ENCODE measurements at places on chromosomes 7 and 10. TPM values are rescaled to one million over a fixed set of nuclear protein-coding genes. Genes with fewer than 3 reads are reported as not detected.

STAMBPL1 gene
- total RNA-seq: 1.8 TPM

OR6B1 gene
- not detected for total RNA-seq

CLEC2L gene
- not detected for total RNA-seq

LEP gene
- not detected for total RNA-seq

ERV3-1 gene
- 44.6 TPM for total RNA-seq

POU6F2 gene
- total RNA-seq: 0.29 TPM

NPY4R gene
- not detected for total RNA-seq

CPA4 gene
- total RNA-seq: not detected

FGFBP3 gene
- 0.38 TPM for total RNA-seq

WNT2 gene
- total RNA-seq: not detected

GRCh38 chr10:17001961-17002749 is 127.5 kb downstream of the CUBN start:
- DNase-seq: peak; percentile 35
- H3K36me3 ChIP-seq: no peaks in the 10 kb centered on the region
- peak overlapping the region; percentile 62 for H3K27ac ChIP-seq
- no peaks in the 10 kb centered on the region for H3K27me3 ChIP-seq

- H3K4me1 ChIP-seq: peaks cover 5% of the 10 kb centered on the region
- no peaks in the 10 kb centered on the region for H3K36me3 ChIP-seq
- H3K27ac ChIP-seq: no peak overlapping the region
- no peak overlapping the region for H3K4me3 ChIP-seq
These were observed 21.8 kb downstream of the MXI1 start for GRCh38 chr10:110229155-110229554.

DNA sequence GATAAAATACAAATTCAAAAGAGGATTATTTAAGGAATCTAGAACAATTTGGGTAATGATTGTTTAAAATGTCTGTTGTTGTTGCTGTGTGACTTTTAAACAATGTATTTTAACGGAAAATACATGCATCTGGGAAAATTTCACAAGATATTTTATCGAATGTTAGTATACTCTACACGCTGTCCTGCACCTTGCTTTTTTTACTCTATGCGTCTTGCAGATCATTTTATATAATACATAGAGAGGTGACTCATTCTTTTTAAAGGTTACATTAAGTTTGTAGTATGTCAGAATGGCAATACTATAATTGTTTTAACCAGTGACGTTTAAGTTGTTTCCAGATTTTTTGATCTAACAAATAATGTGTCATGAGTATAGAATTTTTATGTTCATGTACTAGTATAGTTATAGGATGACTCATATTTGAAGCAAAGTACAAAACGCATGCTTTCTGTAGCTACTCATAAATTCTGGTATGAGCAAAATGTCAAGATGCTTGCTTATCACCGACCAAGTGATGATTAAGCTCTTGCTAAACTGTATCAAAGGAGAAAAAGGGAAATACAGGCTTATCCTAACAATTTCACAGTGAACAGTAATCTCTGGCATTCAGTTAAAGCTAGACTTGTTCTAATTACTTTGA is 4.9 kb downstream of the DKK1 start:
- no peaks in the 10 kb centered on the region for H3K36me3 ChIP-seq
- H3K27ac ChIP-seq: peak overlapping the region; percentile 94
- no peaks in the 10 kb centered on the region for H3K27me3 ChIP-seq
- peak overlapping the region; percentile 98 for H3K4me3 ChIP-seq

DNA sequence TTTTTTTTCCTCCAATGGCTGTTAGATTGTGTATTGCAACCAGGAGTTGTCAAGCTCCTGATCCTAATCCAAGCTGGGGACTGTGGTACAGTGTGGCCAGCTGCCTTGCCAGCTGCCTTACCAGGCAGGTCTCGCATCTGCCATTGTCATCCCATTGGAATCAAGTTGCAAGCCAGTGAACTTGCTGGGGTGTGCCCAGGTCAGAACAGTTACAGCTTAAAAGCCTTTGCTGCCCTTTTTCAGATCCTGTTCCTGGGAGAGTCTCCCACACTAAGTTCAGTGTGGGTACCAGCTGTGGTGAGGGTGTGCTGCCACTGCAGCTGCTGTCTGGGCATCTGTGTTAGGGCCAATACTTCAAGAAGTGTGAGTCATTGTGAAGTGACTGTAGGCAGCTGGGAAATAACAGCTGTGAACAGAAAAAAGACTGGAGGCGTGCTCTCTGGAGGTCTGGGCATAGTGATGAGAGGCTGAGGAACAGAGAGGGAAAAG is 72.8 kb downstream of the CCNY start:
- no peaks in the 10 kb centered on the region for H3K36me3 ChIP-seq
- H3K27me3 ChIP-seq: no peaks in the 10 kb centered on the region
- H3K4me3 ChIP-seq: no peak overlapping the region
- peak overlapping the region; percentile 38 for H3K27ac ChIP-seq

DNA sequence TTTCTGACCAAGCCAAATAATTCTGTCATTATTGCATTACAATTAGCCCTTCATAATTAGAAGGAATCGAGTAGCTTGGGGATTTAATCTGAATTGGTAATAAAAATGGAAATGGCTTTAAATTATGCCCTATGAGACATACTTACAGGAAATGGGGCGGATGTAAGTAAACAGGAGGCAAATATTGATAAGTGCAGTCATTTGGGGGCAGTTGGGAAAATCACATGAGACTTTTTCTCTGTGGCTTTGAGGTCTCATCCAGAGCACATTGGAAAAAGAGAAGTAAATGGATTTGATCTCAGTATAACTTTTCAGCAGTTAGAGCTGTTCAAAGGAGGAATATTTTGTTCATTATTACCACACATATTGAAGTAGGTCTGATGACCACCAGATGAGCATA is 307.8 kb upstream of the POM121L12 start:
- H3K36me3 ChIP-seq: no peaks in the 10 kb centered on the region
- H3K4me1 ChIP-seq: peaks cover 10% of the 10 kb centered on the region
- H3K4me3 ChIP-seq: no peak overlapping the region
- no peak overlapping the region for H3K27ac ChIP-seq
- no peaks in the 10 kb centered on the region for H3K27me3 ChIP-seq

- no peaks in the 10 kb centered on the region for H3K27me3 ChIP-seq
- no peak overlapping the region for H3K27ac ChIP-seq
- H3K4me3 ChIP-seq: no peak overlapping the region
- H3K36me3 ChIP-seq: no peaks in the 10 kb centered on the region
- no peaks in the 10 kb centered on the region for H3K4me1 ChIP-seq
These were observed 1.9 kb upstream of the ASB15 start for GRCh38 chr7:123599766-123600165.

GRCh38 chr10:110171032-110171431 is 36.4 kb upstream of the MXI1 start:
- no peak overlapping the region for H3K4me3 ChIP-seq
- H3K27ac ChIP-seq: no peak overlapping the region
- DNase-seq: no peak

GRCh38 chr7:74606101-74606908 is 51.2 kb upstream of the GTF2I start:
- H3K4me1 ChIP-seq: peaks cover 10% of the 10 kb centered on the region
- DNase-seq: peak; percentile 24
- H3K4me3 ChIP-seq: peak overlapping the region; percentile 27
- H3K27ac ChIP-seq: no peak overlapping the region
- H3K27me3 ChIP-seq: no peaks in the 10 kb centered on the region
- no peaks in the 10 kb centered on the region for H3K36me3 ChIP-seq

GRCh38 chr7:134391223-134391622 is 67.7 kb downstream of the AKR1B1 start:
- H3K36me3 ChIP-seq: no peaks in the 10 kb centered on the region
- no peak overlapping the region for H3K4me3 ChIP-seq
- no peak overlapping the region for H3K27ac ChIP-seq
- no peak for DNase-seq
- no peaks in the 10 kb centered on the region for H3K27me3 ChIP-seq
- H3K4me1 ChIP-seq: no peaks in the 10 kb centered on the region

GRCh38 chr7:47433564-47433895 is 148.4 kb downstream of the TNS3 start:
- H3K4me3 ChIP-seq: no peak overlapping the region
- H3K4me1 ChIP-seq: peaks cover 6% of the 10 kb centered on the region
- H3K27me3 ChIP-seq: no peaks in the 10 kb centered on the region
- no peak overlapping the region for H3K27ac ChIP-seq
- DNase-seq: no peak
- H3K36me3 ChIP-seq: no peaks in the 10 kb centered on the region

GRCh38 chr7:125934955-125935354 is 1005.3 kb upstream of the POT1 start:
- no peaks in the 10 kb centered on the region for H3K27me3 ChIP-seq
- no peak overlapping the region for H3K27ac ChIP-seq
- H3K4me3 ChIP-seq: no peak overlapping the region
- no peaks in the 10 kb centered on the region for H3K4me1 ChIP-seq
- H3K36me3 ChIP-seq: no peaks in the 10 kb centered on the region

- H3K27ac ChIP-seq: no peak overlapping the region
- DNase-seq: no peak
- H3K4me1 ChIP-seq: no peaks in the 10 kb centered on the region
- H3K36me3 ChIP-seq: peaks cover 41% of the 10 kb centered on the region
These were observed 139.4 kb downstream of the SVIL start for GRCh38 chr10:29495366-29495765.
